ENCODE measurements at places on chromosomes 12 and 14.

DNA sequence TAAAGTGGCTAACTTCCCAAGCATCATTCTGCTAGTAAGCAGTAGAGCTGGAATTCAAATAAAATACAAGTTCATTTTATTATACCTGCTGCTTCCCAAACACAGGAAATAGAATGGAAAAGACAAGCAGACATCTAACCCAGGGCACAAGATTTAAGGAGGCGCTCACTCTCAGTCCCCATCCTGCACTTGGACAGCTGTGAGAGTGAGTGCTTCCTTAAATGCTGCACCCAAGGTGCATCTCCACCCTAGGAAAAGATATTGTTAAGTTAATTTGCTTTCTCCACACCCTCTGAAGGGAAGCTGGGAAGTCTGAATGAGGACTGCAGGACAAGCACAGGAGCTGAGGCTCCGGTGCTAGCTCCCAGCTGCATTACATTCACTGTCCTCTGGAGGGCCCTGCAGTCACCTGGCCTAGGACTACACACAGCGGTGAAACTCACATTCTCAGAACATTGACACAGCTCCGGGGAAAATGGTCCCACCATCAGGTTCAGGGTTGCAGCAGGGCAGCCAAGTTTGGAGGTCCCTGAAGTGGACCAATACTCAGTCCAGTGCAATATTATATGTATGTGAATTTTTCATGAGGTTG, 14.2 kb downstream of the HEBP1 start:
- DNase-seq: no peak

DNA sequence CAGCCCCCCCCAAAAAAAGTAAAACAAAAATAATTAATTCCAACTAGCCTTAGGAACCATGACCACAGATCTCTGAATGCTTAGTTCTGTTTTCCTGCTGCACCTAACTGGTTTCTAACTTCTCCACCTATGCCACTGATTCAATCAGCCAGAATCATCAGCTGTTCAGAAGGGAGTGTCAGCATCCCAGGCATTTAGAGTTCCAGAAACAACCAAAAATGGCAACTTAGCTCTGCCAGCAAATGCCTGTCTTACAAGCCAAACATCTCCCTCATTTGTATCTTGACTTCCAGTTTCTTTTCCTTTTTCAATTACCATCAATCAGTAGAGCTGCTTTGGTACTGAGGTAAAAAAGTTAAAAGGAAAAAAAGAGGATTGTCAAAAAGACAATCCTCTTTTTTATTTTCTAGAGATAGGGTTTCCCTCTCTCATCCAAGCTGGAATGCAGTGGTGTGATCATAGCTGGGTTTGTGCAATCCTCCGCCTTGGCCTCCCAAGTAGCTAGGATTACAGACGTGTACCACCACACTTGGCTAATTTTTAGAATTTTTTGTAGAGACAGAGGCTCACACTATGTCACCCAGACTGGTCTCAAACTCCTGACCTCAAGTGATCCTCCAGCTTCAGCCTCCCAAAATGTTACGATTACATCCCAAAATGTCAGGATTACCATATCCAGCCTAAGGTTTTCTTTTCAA, 45.2 kb upstream of the ISM2 start:
- no peak for DNase-seq

DNA sequence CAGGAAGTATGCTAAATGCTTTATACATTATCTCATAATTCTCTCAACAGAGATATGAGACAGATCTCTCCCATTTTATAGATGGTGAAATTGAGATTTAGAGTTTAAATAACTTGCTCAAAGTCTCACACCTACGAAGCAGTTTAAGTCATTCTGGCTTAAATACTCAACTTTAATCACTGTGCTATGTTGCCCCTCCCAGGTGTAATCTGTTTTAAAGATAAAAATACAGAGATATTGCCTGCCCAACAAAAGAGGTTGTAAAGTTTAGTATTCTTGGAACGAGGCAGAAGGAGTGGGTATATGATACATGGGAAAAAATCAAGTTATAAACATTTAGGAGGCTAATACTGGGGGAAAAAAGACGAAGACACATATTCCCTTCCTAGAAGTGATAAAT, 156.8 kb upstream of the LRIG3 start:
- DNase-seq: no peak

DNA sequence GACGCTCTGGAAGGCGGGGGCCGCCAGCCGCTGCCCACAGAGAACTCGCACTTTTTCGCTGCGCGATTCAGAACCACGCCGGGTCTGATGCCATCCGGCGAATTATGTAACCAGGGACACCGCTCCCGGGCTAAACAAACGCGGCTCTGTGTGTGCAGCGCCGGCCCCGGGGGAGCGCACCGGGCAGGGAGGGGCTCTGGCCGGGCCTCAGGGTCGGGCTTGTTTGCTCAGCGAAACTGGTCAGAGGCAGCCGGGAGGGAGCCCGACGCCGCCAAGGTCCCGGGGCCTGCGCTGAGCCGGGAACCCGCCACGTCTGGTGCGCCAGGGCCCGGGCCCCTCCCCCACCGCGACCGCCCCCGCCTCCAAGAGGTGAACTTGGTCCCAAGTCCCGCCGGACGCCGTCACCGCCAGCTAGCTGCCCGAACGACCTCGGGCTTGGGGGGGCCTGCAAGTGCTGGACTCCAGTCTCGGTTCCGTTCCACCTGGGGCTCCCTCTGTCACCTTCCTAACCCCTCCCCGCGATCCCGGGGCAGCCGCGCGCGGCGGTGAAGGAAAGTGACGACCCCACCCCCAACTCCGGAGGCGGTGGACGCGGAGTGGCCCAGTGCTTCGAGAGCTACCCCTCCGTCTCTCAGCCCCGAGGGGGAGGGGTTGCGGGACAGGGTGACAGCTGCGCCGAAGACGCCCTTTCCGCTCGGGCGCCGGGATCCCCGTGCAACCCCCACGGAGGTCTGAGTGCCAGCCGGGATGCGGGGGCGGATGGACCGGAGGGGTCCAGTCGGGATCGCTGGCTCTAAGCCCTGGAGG, 848 bp downstream of the CTDSP2 start:
- peak; percentile 67 for DNase-seq

DNA sequence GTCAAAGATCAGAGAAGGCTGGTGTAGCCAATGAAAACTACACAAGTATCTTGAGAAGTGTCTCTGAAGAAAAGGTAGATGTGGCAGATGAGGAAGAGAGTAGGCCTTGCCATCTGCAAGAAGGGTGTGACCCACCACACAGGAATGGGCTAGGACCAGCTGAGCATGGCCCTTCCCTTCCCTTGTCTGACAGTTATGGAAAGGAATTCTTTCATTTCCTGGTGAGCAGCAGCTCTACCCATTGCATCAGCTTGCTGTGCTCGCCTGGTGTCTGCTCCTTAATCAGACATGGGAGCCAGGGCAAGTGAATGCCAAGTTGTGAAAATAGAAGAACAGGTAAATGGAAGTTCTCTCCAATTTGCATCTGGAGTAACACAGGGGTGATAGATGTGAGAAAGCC, 145.2 kb upstream of the KRR1 start:
- no peak for DNase-seq

DNA sequence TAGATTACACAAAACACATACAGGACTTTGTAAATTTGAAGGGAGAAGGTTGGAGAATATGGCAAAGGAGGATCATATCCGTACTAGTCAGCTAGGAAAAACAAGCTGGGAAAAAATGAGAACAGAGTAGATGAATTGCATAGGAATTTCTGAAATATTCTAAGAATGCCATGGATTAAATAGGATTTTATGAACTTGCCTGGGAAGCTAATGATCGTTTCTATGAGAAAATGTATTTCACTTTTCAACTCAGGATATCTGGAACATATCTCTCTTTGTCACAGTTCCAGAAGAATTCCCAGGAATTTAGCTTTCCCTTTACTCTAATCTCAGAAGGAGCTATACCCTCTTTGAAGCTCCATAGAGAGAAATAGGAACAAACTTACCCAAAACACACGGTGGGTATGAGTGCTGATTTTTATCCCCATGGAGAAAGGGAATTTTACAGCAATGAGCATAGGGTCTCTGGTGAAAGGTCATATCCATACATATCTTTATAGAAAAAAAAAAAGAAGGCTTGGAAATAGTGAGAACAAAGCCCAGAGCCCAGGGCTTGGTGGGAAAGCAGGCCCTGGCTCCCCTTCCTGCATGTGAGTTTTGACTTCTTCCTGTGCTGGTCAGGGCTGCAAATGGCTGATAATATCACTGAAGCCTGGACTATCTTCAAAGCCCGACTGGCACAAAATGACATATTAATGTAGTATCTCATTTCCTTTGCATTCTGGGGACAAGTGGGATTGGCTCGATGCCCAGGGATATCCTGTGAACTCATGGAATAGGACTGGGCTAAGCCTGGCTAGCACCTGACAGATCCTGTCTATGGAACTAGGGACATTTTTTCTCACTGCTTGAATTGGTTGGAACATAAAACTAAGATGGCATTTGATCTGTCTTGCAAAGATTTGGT, 136.3 kb downstream of the AEBP2 start:
- no peak for DNase-seq

GRCh38 chr14:64625386-64626232, 75.8 kb downstream of the PPP1R36 start:
- DNase-seq: no peak

GRCh38 chr12:79452906-79453305, 237.9 kb downstream of the PAWR start:
- no peak for DNase-seq

Data from activated CD8-positive, alpha-beta memory T cell treated with anti-CD3 and anti-CD28 coated beads, Interleukin-2, amount 50 U/mL, for 4 hours (primary cell).